ENCODE measurements at places on chromosomes 1 and 21.

DNA sequence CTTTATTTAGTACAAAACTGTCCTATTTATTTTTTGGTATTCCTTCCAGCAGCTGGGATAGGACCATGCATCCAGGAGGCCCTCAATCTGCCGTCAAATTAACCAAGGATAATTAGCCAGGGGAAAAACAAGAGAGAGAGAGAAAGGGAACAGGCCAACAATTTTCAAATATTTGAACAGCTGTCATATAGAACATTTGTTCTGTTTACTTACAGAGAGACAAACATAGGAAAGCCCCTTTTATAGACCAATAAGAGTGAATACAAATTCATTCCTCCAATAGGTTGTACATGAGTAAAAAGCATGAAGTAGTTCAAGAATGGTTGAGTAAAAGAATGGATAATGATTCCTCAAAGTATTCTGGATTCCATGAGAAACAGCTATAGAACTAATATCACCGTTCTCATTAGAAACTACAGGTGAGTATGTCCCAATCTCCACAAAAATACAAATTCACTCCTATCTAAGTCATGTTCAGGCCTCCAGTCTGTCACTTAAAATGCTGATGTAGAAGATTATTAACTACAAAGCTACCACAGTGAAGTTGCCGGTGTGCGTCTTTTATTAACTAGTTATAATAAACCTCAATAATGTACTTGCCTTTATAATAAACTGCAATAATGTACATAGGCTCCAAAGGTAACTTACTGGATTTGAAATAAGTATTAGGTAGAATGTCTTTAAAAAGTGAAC, 64.8 kb upstream of the GNG4 start:
- no peaks in the 10 kb centered on the region for H3K4me1 ChIP-seq
- no peak overlapping the region for H3K27ac ChIP-seq
- no peaks in the 10 kb centered on the region for H3K27me3 ChIP-seq
- no peak overlapping the region for H3K4me3 ChIP-seq
- peaks cover 17% of the 10 kb centered on the region for H3K36me3 ChIP-seq
- DNase-seq: no peak

DNA sequence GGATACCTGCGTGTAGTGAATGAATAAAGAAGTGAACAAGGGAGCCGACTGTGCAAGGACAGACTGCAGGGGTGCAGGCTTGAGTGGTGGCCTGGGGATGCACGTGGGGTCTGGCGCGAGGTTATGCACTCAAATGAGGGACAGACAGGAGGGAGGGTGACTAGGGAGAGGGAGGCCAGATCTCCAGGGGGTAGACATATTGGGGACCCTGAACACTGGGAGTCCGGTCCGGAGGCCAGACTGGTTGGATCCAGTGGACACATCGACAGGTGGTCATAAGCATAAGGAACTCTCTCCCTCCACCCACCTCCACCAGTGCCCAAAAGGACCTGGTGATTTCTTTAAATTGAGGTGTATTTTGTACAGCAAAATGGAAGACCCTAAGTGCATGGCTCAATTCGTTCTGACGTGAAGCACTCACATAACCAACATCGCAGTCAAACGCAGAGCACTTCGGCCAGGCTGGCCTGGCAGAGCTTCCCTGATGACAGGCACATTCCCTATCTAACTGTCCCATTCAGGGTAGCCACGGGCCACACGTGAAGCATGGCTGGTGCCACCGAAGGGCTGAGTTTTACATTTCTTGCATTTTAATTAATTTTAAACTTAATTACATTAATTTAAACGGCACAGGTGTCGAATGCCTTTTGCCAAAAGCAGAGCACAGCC, 14.0 kb downstream of the WNT3A start:
- peaks cover 9% of the 10 kb centered on the region for H3K27me3 ChIP-seq
- peak; percentile 60 for DNase-seq
- no peaks in the 10 kb centered on the region for H3K4me1 ChIP-seq
- H3K36me3 ChIP-seq: no peaks in the 10 kb centered on the region

- no peaks in the 10 kb centered on the region for H3K36me3 ChIP-seq
- H3K27me3 ChIP-seq: peaks cover 30% of the 10 kb centered on the region
- no peak overlapping the region for H3K4me3 ChIP-seq
- peaks cover 19% of the 10 kb centered on the region for H3K4me1 ChIP-seq
- DNase-seq: no peak
- H3K27ac ChIP-seq: no peak overlapping the region
These were observed 174.9 kb downstream of the ETS2 start for GRCh38 chr21:38980416-38981313.

- peak overlapping the region; percentile 43 for H3K27ac ChIP-seq
- H3K36me3 ChIP-seq: no peaks in the 10 kb centered on the region
- peak; percentile 71 for DNase-seq
- H3K4me3 ChIP-seq: peak overlapping the region; percentile 0
- no peaks in the 10 kb centered on the region for H3K27me3 ChIP-seq
These were observed 15.3 kb downstream of the UCK2 start for GRCh38 chr1:165842671-165843129.

- peaks cover 64% of the 10 kb centered on the region for H3K36me3 ChIP-seq
- no peaks in the 10 kb centered on the region for H3K4me1 ChIP-seq
- no peaks in the 10 kb centered on the region for H3K27me3 ChIP-seq
- no peak overlapping the region for H3K4me3 ChIP-seq
- H3K27ac ChIP-seq: no peak overlapping the region
- DNase-seq: peak; percentile 75
These were observed 5.7 kb upstream of the KCNE1 start for GRCh38 chr21:34517491-34518245.

- H3K4me3 ChIP-seq: no peak overlapping the region
- H3K36me3 ChIP-seq: no peaks in the 10 kb centered on the region
- no peaks in the 10 kb centered on the region for H3K4me1 ChIP-seq
- H3K27me3 ChIP-seq: no peaks in the 10 kb centered on the region
- no peak overlapping the region for H3K27ac ChIP-seq
These were observed 158.9 kb upstream of the JUN start for GRCh38 chr1:58942759-58943191.

DNA sequence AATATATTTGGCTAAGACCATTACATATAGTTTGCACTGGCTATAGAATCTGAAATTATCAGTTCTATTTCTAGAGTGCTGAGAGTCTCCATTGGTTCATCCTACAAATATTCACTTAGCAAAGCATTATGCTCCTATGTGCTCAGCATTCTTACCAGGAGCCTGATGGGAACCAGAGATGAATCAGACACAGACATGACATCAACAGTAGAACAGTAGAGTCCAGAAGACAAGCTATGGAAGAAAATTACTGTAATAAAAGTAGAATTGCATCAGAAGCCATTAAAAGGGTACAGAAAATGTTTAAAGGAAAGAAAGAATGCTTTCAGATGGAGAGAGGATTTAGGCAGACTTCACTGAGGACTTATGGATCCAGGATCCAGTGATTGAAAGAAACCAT, 271.7 kb upstream of the SNX7 start:
- H3K27ac ChIP-seq: peak overlapping the region; percentile 71
- no peaks in the 10 kb centered on the region for H3K36me3 ChIP-seq
- H3K4me1 ChIP-seq: peaks cover 21% of the 10 kb centered on the region
- no peak overlapping the region for H3K4me3 ChIP-seq
- DNase-seq: no peak
- H3K27me3 ChIP-seq: no peaks in the 10 kb centered on the region

GRCh38 chr1:240831922-240832321, 220.0 kb upstream of the GREM2 start:
- no peak for DNase-seq
- peak overlapping the region; percentile 69 for H3K27ac ChIP-seq
- H3K36me3 ChIP-seq: no peaks in the 10 kb centered on the region
- no peaks in the 10 kb centered on the region for H3K27me3 ChIP-seq

- H3K36me3 ChIP-seq: no peaks in the 10 kb centered on the region
- no peak overlapping the region for H3K4me3 ChIP-seq
- no peak overlapping the region for H3K27ac ChIP-seq
- no peaks in the 10 kb centered on the region for H3K27me3 ChIP-seq
- H3K4me1 ChIP-seq: no peaks in the 10 kb centered on the region
These were observed 44.3 kb downstream of the C8B start for GRCh38 chr1:56921479-56921878.

DNA sequence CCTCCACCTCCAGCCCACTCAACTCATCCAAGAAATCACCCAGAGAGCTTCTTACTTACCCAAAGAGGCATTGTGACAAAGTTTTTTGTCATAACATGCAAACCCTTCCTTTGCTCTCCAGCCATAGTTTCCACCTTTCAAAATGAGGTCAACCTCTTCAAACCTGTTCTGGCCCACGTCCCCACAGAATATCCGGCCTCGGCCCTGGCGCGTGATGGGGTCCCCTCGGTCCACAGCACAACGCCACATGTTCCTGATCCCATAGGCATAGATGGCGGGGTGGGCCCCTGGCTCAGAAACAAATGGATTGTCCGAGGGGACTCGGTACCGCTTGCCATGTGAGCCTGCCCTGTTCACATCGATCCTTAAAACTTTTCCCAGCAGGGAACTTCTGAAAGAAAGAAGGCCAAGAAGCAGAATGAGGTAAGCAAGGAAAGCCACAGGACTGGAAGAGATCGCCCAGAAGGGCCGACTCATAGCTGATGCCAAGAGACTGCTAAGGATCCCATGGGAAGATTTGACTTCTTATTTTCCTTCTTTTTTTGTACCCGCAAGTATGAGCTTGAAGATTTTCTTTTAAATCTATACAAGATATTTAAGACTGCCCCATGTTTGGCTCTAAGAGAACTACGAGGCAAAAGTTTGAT, 7.8 kb downstream of the HHIPL2 start:
- no peak overlapping the region for H3K4me3 ChIP-seq
- no peaks in the 10 kb centered on the region for H3K27me3 ChIP-seq
- H3K4me1 ChIP-seq: peaks cover 9% of the 10 kb centered on the region
- DNase-seq: peak; percentile 83
- H3K36me3 ChIP-seq: no peaks in the 10 kb centered on the region
